Stimulated activated CD8-positive, alpha-beta memory T cell treated with anti-CD3 and anti-CD28 coated beads, Interleukin-15, amount 100 ng/mL, for 4 hours (primary cell): ENCODE measurements at places on chromosomes 12 and 14.
A peak's percentile ranks its signal among the peaks of the same experiment; 100 is the strongest.

- DNase-seq = no peak
Observed at GRCh38 chr14:89899917-89900663, 54.4 kb downstream of the EFCAB11 start.

- no peak for DNase-seq
Observed at GRCh38 chr12:128259556-128260070, 7.4 kb upstream of the TMEM132C start.

DNA sequence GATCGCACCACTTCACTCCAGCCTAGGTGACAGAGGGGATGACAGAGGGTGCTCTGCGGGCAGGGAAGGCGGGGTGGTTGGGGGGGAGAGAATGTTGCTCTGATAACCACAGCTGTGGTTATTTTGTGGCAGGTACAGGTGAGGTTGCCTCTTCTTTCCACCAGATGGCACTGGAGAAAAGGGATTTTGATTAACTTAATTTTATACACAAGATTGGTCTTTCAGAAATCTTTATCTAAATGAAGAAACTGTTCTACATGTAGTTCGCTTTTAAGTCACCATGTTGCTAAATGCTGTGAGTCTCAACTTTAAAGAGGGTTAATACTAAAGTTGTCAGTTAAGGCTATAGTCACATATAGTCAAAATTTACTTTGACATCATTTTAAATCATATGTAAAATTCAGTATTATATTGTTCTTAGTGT, 25.7 kb downstream of the FGF23 start:
- peak; percentile 6 for DNase-seq

GRCh38 chr14:103068351-103069073, 11.2 kb upstream of the CDC42BPB start:
- DNase-seq = no peak

- DNase-seq = no peak
Observed at GRCh38 chr14:43872752-43873655, 634.1 kb downstream of the FSCB start.

- no peak for DNase-seq
Observed at GRCh38 chr14:34935488-34935887, 47.3 kb upstream of the SRP54 start.

DNA sequence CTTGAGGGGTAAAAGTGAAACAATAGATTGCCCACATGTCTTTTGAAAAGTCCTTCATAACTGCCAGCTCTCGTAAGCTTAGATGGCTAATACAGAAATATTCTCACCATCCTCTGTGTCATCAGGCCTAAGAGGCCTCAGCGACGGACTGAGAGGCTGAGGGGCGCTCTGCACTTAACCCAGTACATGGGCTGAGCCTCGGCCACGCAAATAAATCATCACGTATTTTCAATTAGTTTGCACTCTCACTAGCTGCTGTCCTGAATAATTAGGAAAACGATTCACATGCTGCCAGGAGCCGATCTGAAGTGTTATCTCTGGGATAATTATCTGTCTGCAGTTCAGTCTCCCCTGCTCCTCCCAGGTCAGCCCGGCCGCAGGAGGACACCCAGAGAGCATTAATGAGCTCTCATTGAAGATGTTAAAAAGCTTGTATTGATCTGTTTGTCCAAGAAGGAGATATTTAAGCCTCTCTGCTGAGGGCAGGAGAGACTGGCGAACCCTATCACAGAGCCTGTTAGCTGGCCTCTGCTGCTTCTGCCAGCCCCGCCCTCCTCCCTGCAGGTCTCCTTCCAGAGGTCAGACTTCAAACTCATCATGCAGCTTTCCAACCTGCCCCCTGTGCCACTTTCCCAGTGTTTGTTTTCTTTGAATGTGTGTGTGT, 1051.3 kb downstream of the VRK1 start:
- DNase-seq = no peak

DNA sequence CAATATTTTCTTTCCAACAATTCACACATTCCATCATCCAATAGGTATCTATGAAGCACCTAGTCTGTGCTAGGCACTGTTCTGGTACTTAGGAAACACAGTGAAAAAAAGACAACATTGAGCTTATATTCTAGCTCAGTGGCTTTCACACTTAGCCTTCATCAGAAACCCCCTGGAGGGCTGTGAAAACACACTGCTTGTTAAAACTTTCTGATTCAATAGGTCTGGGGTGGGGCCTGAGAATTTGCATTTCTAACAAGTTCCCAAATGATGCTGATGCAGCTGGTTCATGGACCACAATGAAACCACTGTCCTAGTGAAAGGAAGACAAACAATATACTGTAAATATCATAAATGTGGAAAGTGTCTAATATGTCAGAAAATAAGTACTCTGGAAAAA, 5.9 kb downstream of the VTI1B start:
- no peak for DNase-seq

- DNase-seq = no peak
Observed at GRCh38 chr14:99513946-99514551, 32.8 kb downstream of the CCNK start.

DNA sequence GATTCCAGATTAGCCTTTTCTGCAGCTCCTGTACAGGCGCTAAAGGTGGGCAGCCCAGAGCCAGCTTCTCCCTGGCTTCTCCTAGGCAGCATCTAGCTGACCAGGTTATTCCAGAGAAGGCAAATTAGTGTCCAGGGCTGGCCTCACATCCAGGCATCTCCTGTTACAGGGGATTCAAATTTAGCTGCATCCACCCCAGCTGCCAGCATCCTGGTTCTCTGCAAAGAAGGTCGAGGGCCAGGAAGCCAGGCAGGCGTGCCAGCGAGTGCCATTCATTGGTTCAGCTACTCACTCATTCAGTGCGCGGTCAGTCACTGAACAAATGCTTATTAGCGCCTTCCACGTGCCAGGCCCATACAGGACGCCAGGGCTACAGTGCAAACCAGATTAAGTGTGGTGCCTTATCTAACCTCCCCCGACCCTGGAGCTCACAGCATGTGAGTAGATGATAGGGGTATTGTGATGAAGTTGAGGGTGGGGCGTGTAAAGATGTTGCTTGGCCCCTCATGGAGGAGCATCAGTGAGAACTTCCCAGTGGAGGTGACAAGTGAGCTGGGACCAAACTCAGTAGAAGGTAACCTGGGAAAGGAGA, 15.7 kb upstream of the FAM222A start:
- DNase-seq = no peak

DNA sequence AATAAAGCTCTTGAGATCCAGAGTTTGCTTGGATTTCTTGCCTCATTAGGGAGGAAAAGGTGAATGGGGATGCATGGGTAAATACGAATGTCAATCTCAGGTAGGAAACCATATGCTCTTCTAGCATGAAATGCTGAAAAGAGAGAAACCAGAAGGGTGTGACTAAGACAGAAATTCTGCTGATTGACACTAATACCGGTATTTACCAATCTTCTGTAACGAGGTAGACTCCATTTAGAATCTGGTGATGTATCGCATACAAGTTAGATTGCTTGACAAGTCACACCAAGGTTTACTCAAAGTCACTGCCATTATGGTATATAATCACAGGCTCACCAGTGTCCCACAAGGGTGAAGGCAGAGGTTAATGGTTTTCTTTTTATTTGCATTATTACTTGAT, 337.9 kb downstream of the NRXN3 start:
- no peak for DNase-seq

- no peak for DNase-seq
Observed at GRCh38 chr14:101563654-101564443, 2.6 kb downstream of the DIO3 start.

GRCh38 chr12:28158353-28158752, 31.9 kb upstream of the CCDC91 start:
- no peak for DNase-seq

GRCh38 chr12:88367231-88367630, 213.0 kb downstream of the KITLG start:
- DNase-seq = no peak

- no peak for DNase-seq
Observed at GRCh38 chr14:67192366-67192765, 3.1 kb downstream of the GARIN2 start.

GRCh38 chr14:90795744-90796143, 20.5 kb downstream of the TTC7B start:
- no peak for DNase-seq

- peak; percentile 2 for DNase-seq
Observed at GRCh38 chr12:3202734-3203446, 125.7 kb downstream of the TSPAN9 start.

DNA sequence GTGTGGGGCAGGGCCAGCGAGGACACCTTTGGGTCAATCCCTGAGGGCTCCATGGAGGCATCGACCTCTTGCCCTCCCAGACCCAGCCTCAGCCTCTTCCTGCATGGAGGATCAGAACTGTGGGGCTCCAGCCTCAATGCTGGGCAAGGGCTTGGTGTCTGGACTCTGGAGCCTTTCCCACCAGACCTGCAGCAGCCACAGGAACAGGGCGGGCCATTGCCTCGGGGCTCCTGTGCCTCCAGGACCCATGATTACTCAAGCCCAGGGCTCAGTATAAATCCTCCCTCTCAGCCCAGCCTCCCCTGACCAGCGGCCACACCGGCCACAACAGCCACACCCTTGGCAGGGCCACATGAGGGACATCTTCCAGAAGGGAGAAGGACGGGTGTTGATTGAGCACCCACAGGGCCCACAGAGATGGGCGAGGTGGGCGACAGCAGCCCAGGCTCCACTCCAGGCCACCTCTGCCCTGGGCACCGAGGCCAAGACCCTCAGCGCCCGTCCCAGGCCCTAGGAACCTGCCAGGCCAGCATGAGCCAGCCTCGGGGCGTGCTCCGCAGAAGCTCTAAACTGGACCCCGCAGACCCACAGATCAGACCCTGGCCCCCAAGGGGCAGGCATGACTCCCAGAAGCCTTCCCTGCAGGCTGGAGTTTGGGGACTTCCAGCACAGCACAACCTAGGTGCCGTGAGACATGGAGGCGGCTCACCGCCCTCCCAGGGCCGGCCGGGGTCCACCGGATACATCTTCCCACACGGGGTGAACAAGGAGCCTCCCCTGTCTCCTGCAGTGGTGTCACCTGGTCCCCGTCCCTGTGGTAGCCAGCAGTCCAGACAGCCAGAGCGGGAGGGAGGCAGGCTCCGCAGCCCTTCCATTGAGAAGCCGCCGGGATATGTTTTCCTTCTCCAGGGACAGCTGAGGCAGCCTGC, 25.1 kb downstream of the NCOR2 start:
- DNase-seq = no peak

- no peak for DNase-seq
Observed at GRCh38 chr14:99268810-99269707, 2.9 kb downstream of the BCL11B start.

GRCh38 chr14:77008541-77008940, 20.0 kb downstream of the IRF2BPL start:
- no peak for DNase-seq

DNA sequence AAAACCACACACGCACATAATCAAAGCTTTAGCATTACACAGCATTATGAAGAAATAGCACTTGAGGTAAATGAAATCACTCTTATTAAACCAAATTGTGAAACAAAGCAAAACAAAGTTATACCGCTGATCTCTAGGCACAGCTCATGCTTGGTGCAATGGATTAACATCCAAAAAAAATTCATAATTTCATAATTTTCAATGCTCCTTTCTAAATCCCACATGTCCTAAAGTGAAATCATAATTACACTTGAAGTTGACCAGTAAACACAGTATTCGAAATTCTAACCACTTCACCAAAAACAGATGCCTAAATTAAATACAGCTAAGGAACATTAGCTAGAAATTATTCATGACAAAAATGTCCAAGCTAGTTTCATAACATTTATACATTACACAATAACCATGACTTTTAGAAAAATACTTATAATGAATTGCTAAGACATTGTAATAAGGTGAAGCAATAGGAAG, 1.5 kb downstream of the MLH3 start:
- no peak for DNase-seq

GRCh38 chr14:60273956-60274355, 24.9 kb downstream of the PPM1A start:
- no peak for DNase-seq

- DNase-seq = no peak
Observed at GRCh38 chr12:71639341-71639760, 24.3 kb downstream of the ZFC3H1 start.

DNA sequence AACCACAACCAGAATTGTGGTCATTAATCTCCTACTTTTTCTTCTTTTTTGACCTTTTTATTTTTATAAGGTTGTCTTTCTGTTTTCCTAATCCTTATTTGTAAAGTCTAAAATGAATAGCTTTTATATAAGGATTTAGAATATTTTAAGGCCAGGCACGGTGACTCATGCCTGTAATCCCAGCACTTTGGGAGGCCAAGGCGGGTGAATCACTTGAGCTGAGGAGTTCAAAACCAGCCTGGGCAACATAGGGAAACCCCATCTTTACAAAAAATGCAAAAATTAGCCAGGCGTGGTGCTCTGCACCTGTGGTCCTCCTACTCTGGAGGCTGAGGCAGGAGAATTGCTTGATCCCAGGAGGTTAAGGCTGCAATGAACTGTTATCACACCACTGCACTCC, 55.1 kb downstream of the IFT81 start:
- no peak for DNase-seq

- DNase-seq = no peak
Observed at GRCh38 chr14:80428171-80428570, 216.9 kb upstream of the DIO2 start.

GRCh38 chr14:21093769-21094681, 4.4 kb downstream of the ZNF219 start:
- DNase-seq = no peak

- DNase-seq = no peak
Observed at GRCh38 chr12:123942238-123942653, 30.4 kb downstream of the CCDC92 start.

DNA sequence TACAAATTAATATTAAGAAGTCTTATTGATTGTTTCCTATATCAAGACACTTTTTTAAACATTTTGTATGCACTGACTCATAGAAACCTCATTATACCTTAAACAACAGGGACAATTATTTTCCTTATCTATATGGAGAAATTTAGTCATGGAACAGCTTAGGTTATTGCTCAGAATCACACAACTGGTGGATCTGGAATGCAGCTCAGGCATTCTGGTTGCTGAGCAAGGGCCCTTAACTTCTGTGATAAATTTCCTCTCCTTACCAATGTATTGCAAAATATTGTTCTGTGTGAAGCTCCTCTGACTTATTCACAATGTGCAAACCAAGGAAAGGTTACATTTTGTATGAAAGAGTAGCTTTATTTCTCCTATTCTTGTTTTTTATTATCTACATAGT, 817.8 kb downstream of the LRFN5 start:
- DNase-seq = no peak

GRCh38 chr12:99605-100004, 33.0 kb downstream of the IQSEC3 start:
- DNase-seq = no peak

DNA sequence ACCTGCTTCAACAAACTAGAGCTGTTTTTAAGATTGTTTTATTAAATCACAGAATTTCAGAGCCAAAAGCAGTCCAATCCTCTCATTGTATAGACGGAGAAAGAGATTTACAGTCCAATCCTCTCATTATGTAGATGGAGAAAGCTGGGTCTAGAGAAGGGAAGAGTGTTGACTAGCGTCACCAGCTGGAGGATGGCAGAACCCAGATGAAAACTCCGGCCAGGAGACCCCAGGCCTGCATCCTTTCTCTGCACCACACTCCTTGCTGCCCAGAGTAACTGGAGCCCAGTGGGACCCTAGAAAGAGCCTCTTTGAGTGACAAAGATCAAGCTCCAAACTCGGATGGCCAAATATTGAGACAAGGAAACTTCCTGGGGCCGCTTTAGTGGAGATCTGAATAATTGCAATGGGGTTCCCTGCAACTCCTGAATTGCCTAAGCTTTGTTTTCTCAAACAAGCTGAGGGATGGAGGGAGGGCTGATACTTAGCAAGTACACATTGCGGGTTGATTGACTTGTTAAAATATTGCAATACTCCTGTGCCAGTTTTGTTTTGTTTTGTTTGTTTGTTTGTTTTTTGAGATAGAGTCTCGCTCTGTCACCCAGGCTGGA, 12.5 kb downstream of the AMDHD1 start:
- DNase-seq = no peak
